Mesenchymal stem cell (in vitro differentiated cells and primary cell): ENCODE measurements at places on chromosomes 1 and 21.

DNA sequence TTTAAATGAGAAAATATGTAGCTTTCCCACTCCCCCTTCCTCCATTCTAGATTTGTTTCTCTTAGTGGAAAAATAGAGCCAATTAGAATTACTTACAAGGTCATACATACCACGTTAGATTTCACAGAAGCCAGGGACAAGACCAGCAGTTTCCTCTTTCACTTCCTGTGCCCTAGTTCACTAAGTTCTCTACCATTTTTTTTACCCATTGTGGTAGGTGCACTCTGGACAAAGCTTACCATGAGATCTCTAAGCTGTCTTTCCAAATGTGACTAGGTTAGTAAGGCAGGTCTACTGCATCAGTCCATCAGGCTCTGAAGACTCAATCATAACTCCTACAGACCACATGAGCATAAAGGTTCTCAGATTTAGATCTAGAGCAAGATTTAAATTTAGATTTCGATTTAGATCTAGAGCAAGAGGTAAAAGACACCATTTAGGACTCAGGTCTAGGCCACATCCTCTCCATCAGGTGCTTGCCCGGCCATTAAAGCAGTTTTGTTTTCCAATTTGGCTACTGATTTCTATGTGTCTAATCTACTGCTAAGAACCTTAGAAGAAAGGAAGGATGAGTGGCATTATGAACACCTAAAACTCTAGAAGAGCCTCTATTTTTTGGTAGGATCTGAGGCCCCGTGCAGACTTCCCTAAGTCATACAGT, 235.3 kb downstream of the FAF1 start:
- no peak for DNase-seq

DNA sequence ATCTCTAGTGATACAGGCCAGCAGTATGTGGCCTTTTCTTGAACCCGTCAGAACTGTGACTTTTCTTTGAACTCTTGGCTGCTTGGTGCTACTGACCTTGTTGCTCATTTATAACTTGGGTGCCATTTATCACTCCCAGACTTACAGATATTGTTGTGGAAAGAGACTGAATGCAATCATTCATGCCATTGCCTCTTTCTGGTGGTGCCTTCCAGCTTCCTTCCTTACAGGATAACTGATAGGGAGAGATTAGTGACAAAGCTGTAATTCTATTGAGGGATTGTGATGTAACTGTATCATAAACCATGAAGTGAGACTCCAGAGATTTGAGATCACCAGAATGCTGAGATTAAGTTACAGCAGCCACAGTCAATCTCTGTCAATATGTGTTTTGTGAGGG, 256.5 kb downstream of the USP25 start:
- no peak for DNase-seq

- DNase-seq = no peak
These were observed 71.4 kb downstream of the LRRC7 start for GRCh38 chr1:69639159-69639558.

DNA sequence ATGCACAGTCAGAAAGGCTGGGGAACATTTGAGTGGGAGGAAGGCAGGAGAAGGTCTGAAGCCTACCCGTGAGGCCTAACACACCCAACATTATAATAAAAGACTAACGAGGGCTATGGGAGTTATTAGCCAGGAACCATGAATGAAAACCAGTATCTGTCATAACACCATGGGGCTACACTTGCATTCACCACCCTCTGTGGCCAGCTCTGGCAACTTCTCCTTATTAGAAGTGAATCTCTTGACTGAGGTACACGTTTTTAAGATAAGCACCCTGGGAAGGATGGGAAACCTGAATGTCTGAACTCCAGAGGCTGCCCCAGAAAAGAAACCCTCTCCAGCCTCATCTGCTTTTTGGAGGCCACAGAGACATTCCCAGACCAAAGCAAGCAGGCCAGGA, 204.3 kb upstream of the RAB4A start:
- DNase-seq = no peak

- DNase-seq = no peak
These were observed 5.5 kb downstream of the TRAF5 start for GRCh38 chr1:211332036-211332616.

DNA sequence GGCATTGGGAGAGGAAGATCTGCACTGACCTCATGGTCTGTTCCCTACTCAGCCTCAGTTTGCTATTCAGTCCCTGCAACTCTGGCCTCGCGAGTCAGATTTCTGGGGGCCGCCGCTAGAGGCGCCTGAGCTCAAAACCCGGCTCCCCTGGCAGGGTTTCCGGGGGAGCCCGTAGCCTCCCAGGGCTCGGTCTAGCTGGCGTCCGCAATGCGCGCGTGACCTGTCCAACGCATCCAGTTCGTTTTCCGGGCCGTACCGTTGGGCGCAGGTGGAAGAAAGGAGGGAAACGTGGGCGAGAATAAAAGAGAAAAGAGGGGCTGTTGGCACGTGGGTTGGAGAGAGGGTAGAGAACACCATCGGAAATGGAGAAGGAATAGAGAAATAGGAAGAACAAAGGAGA, at the start of gene ADAM30:
ADAM30 (minus strand) TSS at position 213 of the 400 bp plus-strand sequence; CDS start at position 34, 179 bp downstream.
- DNase-seq = no peak

GRCh38 chr1:209062863-209063262, 520.7 kb upstream of the CAMK1G start:
- DNase-seq = no peak

GRCh38 chr1:14659913-14660312, 61.4 kb downstream of the KAZN start:
- DNase-seq = no peak

DNA sequence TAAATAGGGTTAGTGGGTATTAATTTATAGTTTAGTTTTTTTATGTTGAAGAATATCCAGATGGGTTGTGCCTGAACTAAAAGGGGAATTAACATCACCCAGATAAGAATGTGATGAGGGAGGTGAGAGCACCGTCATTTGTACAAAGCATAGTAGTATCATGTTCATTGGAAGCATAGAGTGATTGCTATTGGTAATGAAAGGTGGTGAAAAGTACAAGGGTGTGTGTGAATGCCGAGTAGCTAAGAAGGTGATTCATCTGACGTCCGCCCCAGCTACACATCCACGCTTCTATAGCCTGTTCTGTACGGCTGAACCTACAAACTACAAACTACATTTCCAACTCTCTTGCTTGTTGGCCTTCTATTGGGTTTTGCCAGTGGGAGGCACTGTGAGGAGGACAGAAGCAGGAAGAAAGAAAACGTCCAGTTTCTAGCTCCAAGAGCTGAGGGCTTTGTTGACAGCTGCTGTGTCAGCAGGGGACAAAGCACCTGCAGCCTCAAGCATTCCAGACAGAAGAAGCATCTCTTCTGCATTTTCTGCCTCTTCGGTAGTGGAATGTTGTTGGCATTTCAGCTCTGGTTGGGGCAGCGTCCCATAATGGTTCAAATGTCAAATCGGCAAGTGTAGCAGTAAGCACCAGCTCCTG, 404.8 kb downstream of the KCTD3 start:
- no peak for DNase-seq

GRCh38 chr1:114750780-114751179, 7.0 kb downstream of the CSDE1 start:
- DNase-seq = no peak
